ENCODE measurements at places on chromosomes 7 and 10.

DNA sequence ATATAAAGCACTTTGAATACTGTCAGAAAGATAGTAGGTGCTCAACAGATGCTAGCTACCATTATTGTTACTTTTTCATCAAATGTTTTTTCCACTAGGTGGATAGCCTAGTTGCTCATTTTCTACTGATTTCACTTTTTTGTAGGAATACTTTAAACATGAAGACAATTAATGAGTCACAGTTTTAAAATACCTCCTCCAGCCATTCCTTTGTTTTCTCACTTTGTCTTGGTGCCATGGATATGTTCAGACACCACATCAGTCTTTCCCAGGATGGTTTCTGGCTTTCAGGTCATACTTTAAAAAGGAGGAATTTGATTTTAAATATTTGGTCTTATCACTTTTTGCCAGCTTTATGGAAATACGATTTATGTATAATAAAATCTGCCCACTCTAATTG lies 147.1 kb upstream of the MGMT start:
- no peak for DNase-seq

DNA sequence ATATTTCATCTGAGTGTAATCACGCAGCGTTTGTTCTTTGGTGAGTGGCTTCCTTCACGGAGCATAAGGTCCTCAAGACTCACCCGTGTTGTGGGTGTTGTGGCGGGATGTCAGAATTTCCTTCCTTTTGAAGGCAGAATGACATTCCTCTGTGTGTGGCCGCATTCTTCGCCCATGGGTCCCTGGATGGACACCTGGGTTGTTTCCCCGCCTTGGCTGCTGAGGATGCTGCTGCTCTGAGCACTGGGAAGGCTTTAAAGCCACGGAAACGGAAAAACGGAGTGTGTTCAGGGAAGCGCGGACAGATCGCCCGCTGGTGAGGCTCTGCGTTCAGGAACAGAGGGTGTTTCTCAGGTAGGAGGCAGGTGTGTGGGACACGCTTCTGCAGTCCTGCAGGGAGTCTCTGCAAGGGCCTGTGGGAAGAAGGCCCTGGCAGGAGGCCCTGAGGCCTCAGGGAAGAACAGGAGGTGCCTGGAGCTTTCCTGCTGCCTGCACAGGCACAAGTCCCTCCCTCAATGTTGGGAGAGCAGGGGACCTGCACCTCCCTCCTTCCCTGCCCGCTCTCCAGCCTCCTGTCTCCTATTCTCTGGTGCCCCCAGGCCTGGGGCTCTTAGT lies 35.7 kb upstream of the SHH start:
- DNase-seq = no peak

DNA sequence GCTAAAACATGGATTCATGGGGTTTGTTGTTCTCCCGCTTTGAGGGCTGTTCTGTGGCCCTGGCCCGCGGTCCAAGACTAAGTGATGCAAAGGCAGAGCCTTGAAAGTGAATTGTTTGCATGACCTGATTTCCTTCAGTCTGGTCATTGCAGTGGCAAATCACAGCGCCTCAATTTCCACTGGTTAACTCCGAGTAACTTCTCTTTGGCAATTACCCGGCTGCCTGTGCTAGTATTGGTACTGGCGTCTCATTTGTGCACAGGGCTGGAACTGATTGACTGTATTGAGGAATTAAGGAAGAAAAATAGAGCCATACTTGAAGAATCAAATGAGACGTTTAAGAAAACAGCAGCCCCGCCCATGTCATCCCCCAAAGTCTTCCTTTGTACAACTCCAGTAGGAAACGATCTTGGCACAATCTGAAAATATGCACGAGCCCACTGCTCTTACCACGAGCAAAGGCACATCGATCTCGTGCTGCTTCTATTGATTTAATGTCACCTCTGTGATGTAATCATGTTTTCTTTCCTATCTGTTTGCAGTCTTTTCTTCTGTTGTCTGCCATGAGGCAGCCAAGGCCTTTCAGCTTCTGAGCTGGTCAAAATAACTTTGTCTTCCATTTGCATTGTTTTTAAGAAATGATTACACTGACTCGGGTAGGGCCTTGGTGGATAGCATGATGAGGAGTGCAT lies 60.6 kb upstream of the SHH start:
- DNase-seq = no peak

GRCh38 chr10:132376394-132376851 lies 20.6 kb upstream of the PWWP2B start:
- no peak for DNase-seq

DNA sequence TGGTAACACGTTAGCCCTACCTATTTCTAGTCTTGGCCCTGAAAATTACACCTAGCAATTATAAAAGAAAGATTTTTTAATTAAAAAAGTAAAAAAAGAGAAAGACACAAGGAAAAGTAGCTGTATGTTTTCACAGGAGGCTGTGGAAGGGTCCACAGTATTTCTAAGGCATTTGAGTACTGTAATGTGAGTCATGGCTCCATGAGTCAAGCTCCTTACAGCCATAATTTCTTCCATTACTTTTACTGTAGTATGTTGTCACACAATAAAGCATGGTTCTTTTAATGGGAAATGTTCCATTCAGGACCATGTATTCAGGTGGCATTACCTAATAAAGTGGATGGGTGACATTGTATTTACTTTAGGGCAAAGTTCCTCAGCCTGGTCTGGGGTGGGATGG lies 113.4 kb downstream of the GPR37 start:
- no peak for DNase-seq

DNA sequence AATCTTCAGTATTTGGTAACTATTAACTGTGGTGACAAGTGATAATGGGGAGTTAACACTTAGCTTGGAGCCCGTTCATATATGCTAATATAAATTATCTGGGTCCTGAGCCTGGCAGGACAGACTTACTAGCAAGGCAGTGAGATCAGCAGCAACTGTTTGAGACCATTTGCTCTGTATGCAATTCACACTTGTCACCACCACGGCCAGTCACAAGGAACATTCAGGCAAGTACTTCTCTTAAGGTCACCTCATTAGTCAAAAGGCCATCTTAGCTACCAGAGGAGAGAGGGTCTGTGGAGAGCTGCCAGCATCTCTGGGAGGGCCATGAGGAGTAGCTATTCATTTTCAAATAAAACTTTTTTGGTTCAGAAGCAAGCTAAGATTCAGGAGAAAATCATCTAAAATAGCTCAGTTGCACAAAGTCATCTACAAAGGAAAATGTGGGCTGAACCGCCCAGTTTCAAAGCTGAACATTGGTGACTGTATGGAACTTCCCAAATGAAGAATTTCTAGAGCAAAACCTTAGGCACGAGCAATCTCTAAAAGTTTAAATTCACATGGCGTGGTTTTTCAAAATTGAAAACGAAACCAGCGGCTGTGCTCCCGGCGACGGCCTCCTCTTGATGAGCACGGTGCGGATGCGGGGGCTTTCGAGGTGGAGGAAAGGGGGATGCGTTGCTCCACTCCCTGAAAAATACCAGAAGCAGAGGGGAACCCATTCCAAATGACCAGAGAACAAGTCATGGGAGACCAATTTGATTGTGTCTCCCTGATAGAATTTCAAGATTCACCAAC lies 233.5 kb upstream of the MGMT start:
- no peak for DNase-seq

DNA sequence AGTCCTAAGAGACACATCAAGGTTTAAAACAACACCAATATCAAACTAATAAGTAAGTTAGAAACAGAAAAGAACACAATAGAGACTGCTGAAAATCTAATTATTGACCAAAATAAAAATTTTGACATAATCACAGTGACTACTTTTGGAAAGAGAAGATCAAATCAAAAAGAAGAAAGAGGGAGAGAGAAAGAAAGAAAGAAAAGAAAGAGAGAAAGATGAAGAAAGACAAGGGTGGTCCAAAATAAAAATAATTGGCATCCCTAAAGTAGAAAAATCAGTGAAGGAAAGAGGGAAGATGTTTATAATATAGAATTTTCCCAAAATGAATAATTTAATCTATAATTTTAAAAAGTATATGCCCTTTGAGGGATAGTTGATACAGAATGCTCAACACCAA lies 118.8 kb upstream of the VIPR2 start:
- no peak for DNase-seq

GRCh38 chr7:87154166-87154565 lies 1.9 kb downstream of the DMTF1 start:
- DNase-seq = no peak

DNA sequence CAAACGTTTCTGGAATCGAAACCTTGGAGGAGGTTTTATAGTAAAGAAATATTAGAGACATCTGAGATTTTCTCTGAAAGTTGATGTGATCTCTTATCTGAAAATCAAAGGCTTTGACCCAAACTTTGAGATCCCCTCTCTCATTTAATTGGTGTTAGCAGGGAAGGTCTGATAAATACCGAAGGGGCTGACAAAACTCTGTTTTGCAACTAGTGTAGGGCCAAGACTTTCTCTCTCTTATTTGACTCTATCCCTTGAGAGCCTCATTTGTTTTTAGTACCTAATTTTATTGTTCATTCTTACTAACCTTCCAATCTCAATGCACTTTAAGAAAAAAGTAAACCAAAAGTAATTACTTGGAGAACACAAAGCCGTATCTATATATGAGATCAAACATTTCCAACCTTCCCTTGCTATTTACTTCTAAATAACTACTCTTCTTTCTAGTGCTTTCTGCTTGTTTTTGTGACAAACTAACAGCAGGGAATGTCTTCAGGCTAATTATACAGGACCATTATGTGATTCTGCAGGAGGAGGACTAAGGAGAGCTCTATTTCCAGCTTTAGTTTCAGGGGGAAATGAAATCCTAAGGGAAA lies 33.4 kb upstream of the NPVF start:
- no peak for DNase-seq

Data from stimulated activated CD4-positive, alpha-beta T cell treated with anti-CD3 and anti-CD28 coated beads, Interleukin-2, amount 100 ng/mL, for 48 hours (primary cell).